ENCODE measurements at places on chromosomes 4 and X.

- no peak for DNase-seq
Measured at GRCh38 chr4:91838181-91838861, 465.4 kb upstream of the GRID2 start.

GRCh38 chr4:27178061-27178460, 317.4 kb downstream of the STIM2 start:
- no peak for DNase-seq

DNA sequence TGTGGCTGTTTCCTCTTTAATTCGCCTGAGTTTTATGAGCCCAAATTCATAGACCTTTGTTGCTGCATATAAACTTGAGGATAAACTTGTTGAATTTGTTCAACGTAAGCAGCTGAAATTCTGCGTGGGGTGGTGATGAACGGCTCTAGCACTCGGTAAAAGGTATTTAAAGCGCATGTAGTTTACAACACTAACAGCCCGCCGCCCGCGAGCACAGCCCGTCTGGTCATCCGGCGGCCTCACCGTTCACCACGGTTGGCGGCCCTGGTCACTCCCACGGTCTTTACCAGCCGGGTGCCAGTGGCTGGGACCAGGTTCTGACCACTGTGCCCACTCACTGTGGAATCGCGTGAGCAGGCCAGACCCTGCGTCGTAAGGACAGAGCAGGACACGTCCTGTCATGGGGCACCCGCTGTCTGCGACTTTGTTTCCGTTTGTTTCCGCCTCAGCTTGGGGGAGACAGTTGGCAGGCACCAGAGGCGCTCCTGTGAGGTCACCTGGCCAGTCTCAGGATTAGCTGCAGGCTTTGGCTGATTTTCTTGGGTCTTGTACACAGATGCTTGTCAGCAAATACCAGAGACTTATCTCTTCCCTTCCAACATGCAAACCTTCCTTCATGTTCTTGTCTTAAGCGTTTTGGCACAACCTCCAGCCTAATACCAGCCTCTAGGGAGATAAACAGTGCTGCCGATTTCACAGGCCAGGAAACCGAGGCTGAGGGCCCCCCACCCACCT, 36.8 kb upstream of the SPON2 start:
- peak; percentile 83 for DNase-seq

GRCh38 chrX:77691916-77692315, 94.1 kb downstream of the ATRX start:
- DNase-seq = peak; percentile 65

GRCh38 chrX:72255445-72255844, 16.6 kb upstream of the ERCC6L start:
- DNase-seq = no peak

- DNase-seq = no peak
Measured at GRCh38 chr4:99564921-99565320, 1.1 kb upstream of the TRMT10A start.

- DNase-seq = no peak
Measured at GRCh38 chr4:121168446-121169281, 4.5 kb upstream of the TNIP3 start.

DNA sequence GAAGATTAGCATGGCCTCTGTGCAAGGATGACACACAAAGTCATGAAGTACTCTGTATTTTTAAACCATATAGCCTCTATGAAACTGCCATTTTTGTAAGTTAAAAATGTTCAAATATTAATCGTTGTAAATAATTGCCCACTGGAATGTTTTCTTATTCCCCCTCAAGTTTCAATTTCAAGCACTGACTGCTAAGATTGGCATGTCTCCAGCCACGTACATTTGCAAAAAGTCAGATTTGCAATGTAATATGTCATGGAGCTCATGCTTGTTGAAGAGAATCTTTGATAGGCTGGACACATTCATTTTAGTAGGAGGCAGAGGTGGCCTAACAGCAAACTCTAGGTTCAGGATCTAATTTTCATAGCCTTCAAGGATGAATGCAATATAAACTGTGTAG, 124.7 kb downstream of the CBR4 start:
- no peak for DNase-seq

- peak; percentile 15 for DNase-seq
Measured at GRCh38 chr4:176034499-176034898, 31.1 kb upstream of the WDR17 start.

DNA sequence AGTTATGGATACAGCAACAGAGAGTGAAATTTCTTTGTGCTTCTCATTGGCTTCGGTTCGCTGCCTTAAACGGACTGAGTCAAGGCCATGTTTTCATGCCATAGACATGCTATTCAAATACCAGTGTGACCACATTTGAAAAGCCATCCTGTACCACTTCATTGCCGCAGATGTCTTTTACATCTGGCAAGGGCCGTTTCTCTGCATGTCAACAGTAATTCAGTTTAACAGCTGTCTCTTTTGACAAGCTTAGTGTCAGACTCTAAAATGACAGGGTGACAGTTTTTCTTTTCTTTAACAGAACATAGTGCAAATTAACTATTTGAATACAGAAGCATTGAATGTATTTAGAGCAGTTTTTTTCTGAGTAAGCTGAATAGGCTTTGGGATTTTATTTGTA, 362.2 kb upstream of the POU3F4 start:
- no peak for DNase-seq
